ENCODE measurements at places on chromosomes 6 and 20.

- no peak for DNase-seq
These were observed 36.4 kb upstream of the SAMD3 start for GRCh38 chr6:130259140-130259539.

DNA sequence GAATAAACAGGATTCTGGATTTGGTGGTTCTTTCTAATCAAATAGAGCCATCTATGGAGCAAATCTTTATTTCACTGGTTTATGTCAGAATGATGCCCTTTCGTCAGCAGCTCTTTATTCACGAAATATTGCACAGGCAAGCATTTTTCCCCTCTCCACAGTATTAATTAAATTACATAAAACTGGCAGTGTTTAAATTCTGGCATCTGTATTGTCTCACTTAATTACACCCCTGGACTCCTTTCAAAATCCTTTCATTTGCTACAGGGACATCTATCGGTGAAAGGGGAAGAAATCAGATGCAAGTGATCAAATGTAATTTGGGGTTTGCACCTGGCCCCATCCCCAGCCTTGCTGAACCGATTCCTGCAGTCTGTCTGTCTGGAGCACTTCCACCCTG lies 801.9 kb downstream of the QKI start:
- no peak for DNase-seq

DNA sequence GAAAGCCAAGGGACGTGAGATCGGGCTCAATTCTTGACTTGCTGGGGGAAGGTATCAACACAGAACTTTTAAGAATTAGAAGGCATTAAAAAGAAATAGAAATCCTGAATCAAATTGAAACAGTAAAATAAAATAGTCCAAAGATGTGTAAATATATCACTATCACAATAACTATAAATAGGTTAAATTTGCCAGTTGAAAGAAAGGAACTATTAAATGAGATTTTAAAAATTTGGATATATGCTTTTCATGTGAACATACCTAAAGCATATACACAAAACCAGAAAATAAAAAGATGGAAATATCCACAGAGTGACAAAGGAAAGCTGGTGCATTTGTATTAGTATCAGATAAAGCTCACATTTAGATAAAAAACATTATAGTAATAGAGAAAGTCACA lies 152.4 kb upstream of the ESR1 start:
- DNase-seq, result no peak

DNA sequence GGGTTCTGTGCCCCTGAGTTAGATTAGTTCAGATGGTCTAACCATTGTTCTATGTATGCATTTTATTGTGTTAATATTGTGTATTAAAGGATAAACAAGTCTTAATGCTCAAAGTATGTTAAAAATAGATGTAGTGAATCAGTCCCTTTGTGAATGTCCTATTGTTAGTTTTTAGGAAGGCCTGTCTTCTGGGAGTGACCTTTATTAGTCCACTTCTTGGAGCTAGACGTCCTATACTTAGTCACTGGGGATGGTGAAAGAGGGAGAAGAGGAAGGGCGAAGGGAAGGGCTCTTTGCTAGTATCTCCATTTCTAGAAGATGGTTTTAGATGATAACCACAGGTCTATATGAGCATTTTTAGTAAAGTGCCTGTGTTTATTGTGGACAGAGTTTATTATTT lies 12.3 kb upstream of the HMGN4 start:
- DNase-seq, result peak; percentile 38

- DNase-seq, result peak; percentile 81
These were observed 33.8 kb upstream of the MRPS10 start for GRCh38 chr6:42251500-42251899.

- no peak for DNase-seq
These were observed 27.8 kb downstream of the STAU1 start for GRCh38 chr20:49160057-49160929.

DNA sequence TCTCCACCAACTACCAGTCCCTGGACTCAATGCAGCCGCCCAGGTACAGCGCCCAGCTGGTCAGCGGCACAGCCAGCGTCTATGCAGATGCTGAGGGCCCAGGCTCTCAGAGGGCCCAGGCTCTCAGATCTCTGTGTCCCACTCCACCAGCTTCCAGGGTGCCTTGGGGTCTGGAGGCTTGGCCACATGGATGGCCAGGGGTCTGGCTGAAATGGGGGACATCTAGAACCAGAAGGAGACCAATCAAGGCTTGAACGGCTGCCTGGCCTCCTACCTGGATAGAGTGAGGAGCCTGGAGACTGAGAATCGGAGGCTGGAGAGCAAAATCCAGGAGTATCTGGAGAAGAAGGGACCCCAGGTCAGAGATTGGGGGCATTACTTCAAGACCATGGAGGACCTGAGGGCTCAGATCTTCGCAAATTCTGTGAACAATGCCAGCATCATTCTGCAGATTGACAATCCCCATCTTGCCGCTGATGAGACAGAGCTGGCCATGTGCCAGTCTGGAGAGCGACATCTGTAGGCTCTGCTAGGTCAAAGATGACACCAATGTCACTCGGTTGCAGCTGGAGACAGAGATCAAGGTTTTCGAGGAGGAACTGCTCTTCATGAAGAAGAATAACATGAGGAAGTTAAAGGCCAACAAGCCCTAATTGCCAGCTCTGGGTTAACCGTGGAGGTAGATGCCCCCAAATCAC lies 44.1 kb upstream of the GRM4 start:
- DNase-seq, result no peak

- DNase-seq, result no peak
These were observed 485.8 kb upstream of the SOX4 start for GRCh38 chr6:21107796-21108195.

DNA sequence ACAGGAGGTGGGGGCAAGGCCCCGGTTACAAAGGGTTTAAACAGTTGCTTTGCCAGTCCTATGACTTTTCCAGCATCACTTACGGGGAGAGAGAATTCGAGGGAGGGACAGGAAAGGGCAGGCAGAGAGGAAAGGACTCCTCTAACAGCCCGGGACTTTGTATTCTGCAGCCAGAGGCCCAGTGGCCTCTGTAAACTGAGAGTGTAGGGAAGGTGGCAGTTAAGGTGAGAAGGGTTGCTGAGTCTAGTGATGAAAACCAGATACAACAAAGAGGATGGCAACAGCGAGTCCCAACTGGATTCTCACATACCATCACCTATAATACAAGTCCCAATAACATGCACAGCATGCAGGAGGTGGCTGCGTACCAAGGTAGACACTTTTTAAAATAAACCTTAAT lies 13.5 kb downstream of the PLAGL2 start:
- no peak for DNase-seq

DNA sequence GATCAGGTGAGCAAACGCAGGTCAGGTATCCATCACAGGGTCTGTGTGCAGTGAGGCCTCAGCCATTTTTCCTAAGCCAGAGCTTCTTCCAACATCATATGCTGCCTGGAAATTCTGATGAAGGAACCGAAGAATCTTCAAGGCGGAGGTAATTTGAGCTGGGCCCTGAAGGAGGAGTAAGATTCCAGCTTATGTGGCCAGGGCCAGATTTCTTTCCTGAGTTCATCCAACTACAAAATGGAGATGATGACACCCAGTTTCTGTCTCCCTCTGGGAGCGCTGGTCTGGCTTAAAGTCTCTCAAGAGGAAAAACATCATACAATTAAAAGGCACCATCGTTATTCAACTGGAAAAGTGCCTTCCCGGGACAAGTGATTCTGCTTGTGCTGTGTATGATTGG lies 6.9 kb upstream of the MANBAL start:
- peak; percentile 94 for DNase-seq

DNA sequence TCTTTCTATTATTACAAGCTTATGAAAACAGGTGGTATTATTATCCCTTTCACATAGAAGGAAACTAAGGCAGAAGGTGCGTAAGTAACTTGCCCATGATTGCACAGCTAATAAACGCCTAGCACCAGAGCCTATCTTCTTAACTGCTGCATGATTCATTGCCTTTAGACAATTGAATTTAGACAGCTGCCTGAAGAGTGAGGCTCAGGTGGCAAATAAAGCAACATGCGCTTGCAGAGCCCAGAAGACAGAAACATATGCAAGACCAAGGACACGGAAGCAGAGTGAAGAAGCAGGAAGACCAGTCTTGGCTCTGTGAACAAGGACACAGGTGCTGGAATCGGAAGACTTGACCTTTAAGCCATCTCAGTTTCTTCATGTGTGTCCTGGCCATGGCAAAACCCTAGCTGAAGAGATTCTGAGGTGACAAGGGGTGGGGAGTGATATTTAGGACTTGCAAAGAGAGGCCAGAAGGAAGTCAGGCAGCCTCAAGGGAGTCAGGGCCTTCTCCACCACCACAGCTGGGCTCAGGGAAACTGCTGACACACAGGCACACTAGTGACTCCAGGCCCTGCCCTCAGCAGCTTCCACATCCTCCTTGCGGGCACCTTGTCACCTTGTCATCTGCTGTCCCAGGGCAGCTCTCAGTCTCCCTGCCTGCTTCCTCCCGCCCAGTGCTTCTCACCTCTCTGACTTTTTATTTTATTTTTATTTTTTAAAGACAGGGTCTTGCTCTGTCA lies 91.7 kb upstream of the SLC22A16 start:
- DNase-seq, result no peak

DNA sequence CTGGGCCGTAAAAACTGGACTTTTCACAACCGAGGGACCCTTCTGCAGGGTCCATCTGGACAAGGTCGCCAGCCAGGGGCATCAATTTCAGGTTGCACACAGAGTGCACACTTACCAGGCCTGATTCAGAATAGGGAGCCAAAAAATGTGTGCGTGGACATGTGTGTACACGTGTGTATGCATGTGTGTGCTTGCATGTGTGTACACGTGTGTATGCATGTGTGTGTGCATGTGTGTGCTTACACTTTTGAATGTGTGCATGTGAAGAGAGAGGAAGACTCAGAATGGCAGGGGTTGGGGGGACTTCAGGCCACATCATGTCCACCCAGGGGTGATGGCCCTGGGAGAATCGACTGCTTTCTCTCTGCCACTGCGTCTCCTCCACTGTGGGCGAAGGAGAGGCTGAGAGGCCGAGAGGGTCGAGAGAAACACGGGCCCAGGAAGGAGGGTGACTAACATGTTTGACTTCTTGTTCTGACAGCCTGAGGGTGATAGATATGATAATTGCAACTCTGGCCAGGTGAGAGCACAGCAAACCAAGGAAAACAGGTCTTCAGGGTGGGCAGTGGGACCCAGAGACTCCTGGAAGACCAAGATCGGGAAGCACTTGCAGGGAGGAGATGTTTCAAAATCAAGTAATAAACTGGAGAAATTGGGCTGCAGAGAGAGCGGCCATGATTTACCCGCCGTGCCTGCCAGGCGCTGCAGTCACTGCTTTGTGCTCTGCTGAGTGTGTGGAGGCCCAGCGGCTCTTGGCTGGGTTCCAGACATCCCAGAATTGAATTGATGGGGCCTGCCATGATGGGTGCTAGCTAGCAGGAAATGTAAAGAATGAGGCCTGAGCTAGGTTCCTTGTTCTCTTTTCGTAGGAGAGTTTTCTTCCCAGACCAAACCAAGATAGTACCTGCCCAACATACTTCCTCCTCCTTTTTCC lies 310.8 kb downstream of the QKI start:
- DNase-seq, result no peak

- no peak for DNase-seq
These were observed 63.0 kb downstream of the MYB start for GRCh38 chr6:135243871-135244796.

- DNase-seq, result no peak
These were observed 19.6 kb upstream of the DSE start for GRCh38 chr6:116351101-116351500.

DNA sequence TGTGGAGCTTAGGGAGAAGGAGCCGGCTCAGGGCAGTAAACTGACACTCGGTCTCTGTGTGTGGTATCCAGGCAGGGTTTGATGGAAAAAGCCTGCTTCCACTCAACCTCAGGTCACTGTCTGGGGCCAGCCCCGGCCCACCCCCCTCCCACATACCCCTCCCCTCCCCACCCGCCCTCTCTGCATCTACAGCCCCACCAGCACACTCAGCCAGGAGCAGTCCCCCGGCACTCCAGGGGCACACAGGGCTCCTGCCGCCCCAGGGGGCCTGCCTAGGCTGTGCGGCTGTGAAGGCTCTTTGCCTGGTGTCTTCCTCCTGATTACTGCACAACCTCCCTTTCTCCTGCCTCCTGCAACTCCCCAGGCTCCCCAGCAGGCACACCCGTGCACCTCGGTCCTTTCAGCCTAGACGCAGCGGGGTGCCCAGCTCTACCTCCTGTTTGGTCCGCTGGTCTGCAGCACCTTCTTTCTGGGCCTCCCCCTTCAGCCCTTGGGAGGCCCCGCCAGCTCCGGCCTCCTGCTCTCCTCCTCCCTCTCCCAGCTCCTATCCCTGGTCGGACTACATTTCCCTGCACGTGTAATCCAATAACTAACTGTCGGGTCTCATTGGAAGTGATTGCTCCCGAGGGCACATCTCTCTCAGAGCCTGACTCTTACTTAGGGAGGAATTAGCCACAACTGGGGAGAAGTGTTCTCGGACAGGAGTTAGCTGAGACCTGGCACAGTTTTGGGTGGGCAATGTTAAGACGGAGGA lies 1.3 kb upstream of the FOXF2 start:
- no peak for DNase-seq

DNA sequence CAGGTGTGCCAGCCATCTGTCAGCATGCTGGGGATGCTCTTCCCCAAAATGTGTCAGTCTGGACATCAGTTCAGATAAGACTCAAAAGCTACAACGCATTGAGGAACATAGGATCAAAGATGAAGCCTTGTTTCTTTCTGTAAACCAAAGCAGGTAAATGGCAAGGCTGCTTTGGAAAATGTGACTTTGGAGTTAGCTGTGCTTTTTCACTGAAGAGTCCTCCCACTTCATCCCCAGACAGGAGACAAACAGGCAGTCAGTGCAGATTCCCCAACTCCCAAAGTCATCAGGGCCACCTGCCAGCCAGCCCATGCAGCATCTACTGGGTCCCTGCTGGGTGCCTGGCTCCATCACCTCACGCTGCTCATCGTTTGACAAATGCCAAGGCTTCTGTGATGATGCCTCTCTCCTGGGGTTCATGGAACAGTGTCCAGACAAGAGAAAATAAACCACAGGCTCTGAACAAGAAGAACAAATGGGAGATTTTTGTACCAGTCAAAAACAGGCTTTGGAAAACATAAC lies 205.0 kb upstream of the BTBD3 start:
- no peak for DNase-seq

DNA sequence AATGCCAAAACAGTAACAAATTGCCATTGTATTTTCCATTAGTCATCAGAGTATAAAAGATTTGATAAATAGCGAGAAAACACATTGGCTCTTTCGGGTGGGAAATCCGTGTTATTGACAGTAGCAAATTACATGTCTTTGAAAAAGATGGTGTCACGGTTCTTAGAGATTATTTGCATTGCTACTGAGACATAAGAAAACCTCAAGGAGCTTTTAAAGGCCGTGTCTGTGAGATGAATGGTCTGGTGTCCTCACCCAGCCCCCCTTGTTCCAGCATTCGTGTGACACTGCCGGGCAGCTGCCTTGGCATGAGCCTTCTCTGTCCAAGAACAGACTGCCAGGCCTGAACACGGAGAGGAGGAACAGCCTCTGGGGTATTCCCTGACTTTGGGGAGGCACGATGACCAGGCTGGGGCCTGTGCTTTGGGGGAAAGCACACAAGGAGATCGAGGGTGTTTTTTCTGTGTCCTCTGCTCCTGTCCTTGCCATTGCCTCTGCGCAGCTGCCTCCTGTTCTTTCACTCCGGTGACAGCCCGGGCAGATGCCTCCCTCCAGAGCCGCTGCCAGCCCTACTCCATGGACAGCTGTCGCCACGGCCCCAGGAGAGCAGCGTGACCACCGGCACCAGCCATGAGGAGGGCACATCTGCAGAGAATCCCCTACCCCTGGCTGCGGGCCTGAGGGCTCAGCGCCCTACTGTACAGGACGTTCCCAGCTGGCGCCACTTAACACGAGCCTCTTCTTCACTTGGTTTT lies 167.7 kb upstream of the CDYL start:
- no peak for DNase-seq
